ENCODE measurements at places on chromosomes 1 and 21.

DNA sequence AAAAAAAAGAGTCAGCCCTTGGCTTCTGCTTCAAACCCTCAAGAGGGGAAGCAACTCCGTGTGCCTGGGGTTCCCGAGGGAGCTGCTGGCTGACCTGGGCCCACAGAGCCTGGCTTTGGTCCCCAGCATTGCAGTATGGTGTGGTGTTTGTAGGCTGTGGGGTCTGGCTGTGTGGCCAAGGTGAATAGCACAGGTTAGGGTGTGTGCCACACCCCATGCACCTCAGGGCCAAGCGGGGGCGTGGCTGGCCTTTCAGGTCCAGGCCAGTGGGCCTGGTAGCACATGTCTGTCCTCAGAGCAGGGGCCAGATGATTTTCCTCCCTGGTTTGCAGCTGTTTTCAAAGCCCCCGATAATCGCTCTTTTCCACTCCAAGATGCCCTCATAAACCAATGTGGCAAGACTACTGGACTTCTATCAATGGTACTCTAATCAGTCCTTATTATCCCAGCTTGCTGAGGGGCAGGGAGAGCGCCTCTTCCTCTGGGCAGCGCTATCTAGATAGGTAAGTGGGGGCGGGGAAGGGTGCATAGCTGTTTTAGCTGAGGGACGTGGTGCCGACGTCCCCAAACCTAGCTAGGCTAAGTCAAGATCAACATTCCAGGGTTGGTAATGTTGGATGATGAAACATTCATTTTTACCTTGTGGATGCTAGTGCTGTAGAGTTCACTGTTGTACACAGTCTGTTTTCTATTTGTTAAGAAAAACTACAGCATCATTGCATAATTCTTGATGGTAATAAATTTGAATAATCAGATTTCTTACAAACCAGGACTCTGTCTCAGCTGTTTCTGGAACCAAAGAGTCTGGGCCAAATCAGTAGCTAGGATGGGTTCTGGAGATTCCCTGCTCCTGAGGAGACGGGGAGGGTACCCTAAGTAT is 26.8 kb upstream of the KDM4A start:
- no peak for DNase-seq

DNA sequence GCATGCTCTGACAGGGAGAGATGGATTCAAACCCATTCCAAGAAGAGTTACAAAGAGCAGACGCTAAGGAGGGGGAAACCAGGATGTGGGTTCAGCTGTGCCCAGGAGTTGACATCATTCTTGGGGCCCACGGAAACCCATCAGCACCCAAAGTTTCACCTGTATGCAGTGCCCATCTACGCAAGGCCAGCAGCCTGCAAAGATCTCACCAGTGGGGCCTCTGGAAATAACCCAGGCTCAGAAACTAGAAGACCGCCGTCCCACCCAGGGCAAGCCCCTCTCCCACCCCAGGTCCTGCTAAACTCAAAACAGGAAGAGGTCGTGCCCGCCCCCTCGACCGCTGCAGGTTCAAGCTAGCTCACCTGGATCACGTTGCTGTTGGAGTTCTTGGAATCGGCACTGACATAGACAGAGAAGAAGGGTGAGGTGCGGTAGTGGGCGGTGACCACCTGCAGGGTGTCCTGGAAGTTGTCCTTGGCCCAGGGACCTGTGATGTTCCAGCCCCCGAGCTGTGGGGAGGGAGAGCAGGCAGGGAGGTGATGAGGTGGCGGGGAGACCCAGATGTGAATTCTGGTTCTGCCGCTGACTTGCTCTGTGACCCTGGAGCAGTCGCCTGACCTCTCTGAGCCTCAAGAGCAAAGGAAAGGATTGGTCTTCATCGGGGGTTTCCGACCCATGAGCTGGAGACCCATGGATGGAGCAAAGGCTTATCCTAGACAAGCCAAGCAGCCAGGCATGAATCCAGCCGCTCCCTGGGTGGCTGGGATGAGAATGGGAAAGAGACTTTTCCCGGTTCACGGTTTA is 31.7 kb downstream of the ECE1 start:
- no peak for DNase-seq

DNA sequence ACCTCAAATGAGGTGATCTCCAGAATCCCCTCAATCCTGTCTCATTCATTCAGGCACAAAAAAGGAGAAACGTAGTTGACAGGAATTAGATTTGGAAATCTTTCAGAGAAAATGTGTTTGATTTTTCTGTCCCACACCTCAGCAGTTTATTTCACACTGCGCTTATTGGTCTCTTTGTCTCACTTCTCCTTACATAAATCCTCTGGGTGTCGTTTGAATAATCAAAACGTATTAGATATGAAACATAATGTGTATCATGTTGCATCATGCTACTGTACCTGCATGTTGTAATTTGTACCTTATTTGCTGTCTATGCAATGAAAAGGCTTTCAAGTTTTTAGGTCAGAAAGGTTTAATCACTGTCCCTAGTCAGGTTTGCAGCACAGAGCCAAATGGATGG is 255.7 kb downstream of the DISC1 start:
- DNase-seq = no peak

DNA sequence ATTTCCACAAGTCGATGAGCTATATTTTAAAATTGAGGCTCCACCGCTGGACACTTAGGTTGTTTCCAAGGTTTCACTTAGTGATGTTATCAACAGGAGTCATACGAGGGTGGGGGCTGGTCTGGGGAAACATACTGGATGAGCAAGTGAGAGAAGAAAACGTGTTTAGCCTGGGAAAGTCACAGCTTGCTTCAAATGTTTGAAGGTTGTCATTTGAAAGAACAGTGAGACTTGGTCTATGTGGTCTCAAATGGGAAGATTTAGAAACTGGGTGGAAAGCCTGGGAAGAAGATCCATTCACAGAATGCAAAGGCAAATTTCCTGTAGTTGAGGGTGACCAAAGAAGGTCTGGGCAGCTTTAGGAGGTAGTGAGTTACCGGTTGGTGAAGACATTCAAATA is 9.9 kb upstream of the DYRK1A start:
- peak; percentile 28 for DNase-seq

GRCh38 chr1:179077396-179077795 is 4.5 kb upstream of the TOR3A start:
- no peak for DNase-seq

DNA sequence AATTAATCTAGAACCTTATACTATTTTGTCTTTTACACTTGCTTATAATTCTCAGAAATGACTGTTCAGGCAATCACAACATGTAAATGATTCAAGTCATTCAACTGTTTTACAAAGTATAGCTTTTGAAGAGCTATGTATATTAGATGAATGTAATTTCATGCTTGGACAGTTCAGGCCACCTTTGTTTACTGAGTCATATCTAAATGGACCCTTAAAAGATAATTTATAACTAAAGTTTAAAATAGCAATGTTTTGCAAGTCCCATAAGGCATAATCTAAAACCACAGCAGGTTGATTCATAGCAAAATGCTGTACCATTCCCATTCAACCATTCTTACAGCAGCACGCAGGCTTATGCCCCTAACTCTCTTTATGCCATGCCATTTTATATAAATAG is 64.8 kb downstream of the PIK3R3 start:
- DNase-seq = no peak

GRCh38 chr1:154877370-154877974 is 7.4 kb upstream of the KCNN3 start:
- no peak for DNase-seq

DNA sequence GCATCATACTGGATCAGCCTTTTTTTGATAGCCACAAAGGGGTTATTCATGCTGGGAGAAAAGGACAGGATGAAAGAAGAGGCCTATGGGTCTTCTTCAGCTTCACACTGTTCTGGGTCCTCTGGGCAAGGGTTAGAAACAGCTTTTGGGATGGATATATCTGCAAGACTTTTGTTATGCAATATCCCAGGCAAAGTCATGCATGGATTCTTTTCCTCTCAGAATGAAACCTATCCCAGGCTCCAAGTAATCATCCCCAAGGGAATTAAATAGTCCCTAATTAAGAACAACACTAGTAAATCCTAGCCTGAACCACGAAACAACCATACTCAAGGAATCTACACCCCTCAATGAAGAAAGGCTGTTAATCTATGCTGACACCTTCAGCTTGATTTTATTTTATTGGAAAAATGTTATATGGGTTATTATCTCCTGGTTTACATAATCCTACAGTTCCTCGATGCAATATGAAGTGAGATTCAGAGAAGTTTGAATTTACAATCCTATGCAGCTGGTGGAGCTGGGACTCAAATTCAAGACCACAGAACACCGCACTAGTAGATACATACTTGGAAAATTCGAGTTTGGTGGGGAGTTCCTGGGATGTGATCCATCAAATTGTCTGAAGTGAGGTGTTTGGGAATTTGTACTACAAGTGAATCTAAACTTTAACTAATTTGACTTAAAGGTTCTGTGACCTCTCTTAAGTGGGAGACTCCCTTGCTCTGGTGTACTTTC is 338.6 kb downstream of the TBX15 start:
- DNase-seq = no peak

DNA sequence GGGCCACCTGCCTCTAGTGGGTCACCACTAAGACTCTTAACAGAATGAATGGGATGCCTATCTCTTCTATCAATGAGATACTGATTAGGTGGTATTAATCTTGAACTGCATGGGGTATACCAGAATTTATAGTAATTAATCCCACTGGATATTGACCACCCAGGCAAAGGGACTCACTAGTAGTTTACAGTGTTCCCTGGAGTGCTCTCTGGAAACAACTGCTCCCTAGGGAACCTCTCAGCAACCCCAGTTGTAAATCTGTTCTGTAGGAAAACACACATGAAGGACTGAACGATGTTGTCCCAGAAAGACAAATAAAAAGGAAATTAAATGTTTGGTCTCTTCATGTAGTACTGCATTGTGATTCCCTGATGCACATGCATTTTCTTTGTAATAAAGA is 430.5 kb downstream of the HLX start:
- DNase-seq = no peak

DNA sequence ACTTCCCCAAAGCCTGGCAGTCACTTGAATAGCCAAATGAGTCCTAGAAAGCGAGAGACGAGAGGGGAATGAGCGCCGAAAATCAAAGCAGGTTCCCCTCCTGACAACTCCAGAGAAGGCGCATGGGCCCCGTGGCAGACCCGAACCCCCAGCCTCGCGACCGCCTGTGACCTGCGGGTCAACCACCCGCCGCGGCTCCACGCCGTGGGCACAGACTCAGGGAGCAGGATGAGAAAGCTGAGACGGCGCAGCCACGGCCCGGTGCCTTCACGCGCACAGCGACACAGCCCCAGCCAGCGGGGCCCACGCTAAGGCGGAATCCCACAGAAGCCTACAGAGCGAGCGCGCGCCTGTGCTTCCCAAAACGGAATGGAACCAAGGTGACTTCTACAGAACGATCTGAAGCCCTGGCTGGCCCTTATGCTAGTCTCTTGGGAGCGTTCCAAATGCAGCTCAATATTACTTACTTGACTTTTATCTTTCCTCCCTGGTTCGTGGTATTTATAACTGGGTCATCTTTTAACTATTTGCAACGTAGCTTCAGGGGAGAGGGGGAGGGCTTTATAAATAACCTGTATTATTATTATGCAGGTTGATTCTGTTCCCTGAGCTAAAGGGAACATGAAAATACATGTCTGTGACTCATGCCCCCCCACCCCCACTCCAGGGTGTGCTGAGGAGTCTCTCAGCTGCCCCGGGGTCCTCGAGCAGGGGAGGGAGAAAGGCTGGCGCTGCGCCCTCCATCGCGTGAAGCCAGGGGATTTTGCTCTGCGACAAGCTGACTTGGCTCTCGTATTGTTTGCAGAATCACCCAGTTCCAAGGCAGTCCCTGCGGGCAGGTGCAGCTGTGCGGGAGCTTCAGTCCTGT is 1.7 kb downstream of the TSPEAR start:
- DNase-seq = no peak

- DNase-seq = no peak
Observed at GRCh38 chr21:37873655-37874054, 42.6 kb downstream of the KCNJ6 start.

- DNase-seq = peak; percentile 55
Observed at GRCh38 chr1:230507666-230508402, 81.7 kb upstream of the PGBD5 start.

GRCh38 chr1:43653339-43653738 is 3.4 kb downstream of the KDM4A start:
- peak; percentile 63 for DNase-seq

DNA sequence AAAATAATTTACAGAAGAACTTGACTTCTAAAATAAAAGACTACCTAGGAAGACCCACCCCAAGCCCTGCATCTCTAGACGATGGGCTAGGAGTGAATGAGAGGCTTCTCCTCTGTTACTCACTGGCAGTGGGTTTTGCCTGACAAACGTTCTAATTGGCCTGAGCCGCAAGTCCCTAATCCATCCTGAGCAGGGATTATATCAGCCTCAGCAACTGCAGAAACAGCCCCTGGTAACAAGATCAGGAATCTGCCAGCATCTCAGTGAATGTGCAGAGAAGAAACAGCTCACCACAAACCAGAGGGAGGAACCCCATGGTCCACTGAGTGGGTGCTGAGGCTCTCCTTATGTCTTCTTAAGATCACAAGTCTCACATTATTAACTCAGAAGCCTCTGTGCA is 240.6 kb downstream of the BRINP2 start:
- no peak for DNase-seq

DNA sequence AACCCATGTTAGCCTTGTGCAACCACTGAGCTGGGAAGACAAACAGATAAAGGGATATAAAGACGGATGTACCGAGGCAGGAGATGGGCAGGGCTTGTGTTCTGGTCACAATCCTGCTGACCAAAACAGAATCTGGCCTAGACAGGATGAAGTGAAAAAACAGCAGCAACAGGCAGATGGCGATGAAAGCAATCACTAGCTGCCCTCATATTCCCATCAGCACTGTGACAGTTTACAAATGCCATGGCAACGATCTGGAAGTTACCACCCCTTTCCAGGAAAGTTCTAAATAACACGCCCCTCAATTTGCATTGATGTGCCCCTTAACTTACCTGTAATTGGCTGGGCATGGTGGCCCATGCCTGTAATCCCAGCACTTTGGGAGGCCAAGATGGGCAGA is 40.6 kb upstream of the CD46 start:
- DNase-seq = no peak
